ENCODE measurements at places on chromosomes 4 and X.
A peak's percentile ranks its signal among the peaks of the same experiment; 100 is the strongest.

DNA sequence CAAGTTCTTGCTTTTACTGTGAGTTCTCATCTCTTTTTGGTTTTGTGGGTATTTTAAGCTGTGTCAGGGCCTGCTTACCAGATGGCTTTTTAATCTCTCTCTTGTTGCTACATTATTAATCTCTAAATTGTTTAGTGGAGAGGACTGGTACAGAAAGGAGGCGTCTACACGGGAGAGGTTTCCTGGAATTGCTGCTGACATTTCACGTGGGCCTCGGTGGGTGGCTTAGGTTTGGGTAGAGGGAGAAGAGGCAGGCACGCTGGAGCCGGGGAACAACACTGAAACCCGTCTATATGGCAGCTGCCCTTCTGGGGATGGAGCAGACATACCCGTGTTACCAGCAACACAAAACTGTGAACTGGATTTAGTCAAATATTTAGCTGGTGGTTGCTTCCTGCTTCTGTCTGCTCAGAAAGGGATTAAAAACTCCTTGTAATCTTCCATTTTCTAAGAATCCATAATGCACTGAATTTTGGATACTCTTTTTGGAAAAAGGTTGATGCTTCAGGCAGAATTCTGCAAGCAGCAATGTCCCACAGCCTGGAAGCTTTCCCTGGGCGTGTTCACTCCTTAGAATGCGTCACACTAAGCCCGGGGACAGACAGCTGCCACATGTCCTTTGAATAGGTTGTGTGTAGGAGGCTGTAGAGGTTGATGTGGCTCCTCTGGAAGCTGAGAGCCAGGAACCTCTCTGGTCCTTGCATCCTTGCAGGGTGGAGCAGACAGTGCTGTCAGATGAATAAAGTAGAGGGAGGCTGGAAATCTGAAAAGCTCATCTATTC lies 199.8 kb upstream of the GATB start:
- no peak for DNase-seq

DNA sequence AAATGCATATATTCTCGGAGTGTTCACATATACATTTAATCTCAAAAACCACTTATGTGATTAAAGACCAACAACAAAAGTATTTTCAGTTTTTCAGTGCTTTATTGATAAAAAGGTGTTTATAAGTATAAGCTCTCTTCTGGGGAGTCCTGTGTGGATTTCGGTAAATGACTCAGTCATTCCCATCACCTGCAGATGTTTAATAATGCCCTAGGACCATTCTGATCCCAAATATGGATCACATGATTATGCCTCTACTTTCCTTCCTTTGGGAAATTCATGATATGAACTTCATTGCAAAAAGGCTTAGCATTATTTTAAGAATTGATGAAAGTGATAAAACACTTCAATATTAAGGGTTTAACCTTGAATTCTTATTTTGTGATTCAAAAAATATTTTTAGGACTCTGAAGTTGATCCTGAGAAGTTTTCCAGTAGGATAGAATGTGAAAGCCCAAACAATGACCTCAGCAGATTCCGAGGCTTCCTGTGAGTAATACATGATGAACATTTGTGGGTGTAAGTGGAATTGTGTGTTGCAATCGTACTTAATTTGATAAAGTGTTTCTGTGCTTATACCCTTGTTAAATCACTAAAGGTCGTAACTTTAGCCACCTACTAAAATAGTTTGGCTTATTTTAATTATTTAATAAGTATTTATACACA lies 40.2 kb downstream of the ATP10D start:
- DNase-seq: no peak

- no peak for DNase-seq
Measured at GRCh38 chr4:72714482-72715279, 145.7 kb upstream of the ADAMTS3 start.

- DNase-seq: no peak
Measured at GRCh38 chrX:95885074-95885473, 799.6 kb upstream of the DIAPH2 start.

DNA sequence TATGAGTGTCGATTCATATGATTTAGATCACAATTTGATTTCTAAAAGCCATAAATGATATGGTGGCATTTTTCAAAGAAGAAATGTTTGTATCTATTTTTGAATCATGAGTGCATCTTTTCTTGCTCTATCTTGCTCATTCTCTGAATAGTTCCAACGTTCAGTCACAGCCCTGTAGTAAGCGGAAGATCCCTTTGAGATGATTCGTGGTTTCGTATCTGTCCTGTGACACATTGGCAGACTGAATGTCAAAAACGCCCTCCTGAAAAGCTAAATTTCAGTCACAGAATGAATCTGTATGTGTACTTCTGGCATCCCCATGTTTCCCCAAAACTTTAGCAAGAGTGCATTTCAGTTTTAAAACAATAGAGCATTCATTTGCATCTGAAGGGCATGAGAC lies 1066.9 kb upstream of the TENM3 start:
- DNase-seq: no peak

DNA sequence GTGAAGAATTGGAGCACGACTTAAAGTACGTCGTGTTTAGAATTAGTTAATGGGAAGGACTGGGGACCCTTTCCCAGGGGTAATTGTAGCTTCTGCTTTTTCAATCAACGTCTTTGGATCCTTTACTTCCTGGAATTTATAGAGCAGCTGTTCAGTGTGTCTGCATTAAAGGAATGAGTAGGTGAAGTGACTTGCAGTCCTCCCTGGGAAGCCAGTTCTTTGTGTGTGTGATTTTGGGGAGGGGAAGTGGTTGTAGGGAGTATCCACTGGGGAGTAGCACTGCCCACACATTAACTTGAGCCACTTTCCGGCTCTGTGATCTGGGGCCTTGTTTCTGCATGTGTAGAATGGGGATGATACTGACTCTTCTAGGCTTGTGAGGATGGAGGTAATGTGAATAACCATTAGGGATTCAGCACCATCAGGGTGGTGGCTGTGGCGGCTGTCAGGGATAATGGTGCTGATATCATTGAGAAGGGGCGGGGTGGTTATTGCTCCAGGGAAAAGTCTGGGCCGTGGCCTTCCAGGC lies 54.7 kb downstream of the TMEM131L start:
- peak; percentile 92 for DNase-seq

DNA sequence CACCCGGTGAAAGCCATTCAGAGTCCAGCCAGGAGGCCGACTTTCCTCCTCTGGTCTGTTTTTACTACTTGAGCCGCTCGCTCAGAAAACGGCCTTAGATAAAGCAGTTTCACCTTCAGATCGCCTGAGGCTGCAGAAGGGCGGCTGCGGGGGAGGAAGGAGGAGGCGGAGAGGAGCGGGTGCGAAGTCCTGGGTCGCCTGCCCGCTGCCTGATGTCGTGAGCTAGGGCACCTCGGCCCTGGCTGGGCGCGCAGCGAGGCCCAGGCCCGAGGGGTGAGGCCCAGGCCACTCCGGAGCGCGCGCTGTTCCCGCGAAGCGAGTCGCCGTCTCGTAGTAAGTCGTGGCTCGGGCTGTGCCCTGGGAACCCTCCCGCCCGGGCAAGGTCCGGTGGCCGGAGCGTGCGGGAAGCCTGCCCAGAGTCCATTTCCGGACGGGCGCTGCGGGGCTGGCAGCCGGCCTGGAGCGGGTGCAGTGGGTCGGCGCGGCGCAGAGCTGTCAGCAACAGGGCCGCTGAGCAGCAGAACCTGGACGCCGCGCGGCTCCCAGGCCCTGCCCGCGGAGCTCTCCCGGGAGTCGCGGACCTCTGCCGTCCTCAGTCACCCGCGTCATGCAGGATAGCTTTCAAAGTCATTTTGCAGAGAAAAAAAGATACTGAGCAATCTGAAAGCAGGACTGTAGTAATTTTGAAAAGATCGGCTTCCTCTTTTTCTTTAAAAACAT lies 18.6 kb downstream of the TRIM2 start:
- DNase-seq: no peak

DNA sequence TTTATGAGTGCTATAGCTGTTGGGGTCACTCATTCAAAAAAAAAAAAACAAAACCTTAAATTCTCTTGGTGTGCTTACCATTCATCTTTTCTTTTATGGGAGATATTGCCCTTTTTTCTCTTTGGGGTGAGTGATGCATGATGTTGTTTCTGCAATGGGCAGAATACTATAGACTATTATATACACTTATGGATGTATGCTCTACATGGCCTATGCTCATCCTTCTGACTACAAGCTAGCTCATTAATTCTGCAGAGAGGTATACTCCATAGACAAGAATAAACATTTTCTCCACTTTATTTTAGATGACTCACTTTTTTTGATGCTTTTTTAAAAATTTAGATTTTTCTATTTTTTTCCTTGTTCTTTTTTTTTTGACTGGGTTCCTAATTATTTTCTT lies 160.3 kb upstream of the ANK2 start:
- DNase-seq: no peak

DNA sequence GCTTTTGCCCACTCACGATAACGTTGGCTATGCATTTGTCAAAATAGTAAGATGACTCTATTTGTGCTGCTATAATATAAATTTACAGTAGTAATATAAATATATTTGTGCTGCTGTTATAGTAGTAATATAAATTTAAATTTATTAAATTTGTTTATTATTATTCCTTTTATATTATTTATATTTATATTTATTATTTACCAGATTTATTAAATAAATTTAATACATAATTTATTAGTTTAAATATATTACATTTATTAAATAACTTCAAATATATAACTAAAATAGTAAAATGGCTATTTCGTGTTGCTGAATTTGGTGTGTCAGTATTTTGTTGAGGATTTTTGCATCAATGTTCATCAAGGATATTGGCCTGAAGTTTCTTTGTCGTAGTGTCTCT lies 246.5 kb upstream of the FGF16 start:
- DNase-seq: no peak

- no peak for DNase-seq
Measured at GRCh38 chr4:25370242-25370641, 6.8 kb upstream of the ANAPC4 start.

- DNase-seq: no peak
Measured at GRCh38 chrX:10206317-10206716, 49.5 kb downstream of the CLCN4 start.

- peak; percentile 53 for DNase-seq
Measured at GRCh38 chrX:119516157-119516702, 48.0 kb downstream of the SLC25A5 start.

- DNase-seq: no peak
Measured at GRCh38 chr4:81062001-81062400, 31.5 kb downstream of the BMP3 start.

GRCh38 chrX:23737413-23737812 lies 5.7 kb downstream of the ACOT9 start:
- DNase-seq: no peak

DNA sequence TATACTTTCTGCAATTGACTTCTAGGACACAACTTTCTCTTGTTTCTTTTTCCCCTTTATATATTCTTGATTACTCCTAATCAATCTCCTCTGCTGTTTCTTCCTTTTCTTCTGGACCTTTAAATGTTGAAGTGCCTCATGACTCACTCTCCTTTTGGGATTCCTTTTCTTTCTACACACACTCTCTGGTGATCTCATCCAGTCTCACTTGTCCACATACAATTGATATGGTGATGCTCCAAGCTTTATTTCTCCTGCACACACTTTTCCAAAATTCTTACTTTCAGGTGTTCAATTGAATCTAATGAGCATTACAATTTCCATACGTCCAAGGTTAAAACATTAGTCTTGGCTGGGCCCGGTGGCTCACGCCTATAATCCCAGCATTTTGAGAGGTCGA lies 794.8 kb upstream of the EPHA5 start:
- DNase-seq: no peak

GRCh38 chrX:132271311-132271778 lies 52.1 kb upstream of the RAP2C start:
- DNase-seq: no peak

- DNase-seq: no peak
Measured at GRCh38 chr4:154471526-154472331, 19.9 kb downstream of the DCHS2 start.

DNA sequence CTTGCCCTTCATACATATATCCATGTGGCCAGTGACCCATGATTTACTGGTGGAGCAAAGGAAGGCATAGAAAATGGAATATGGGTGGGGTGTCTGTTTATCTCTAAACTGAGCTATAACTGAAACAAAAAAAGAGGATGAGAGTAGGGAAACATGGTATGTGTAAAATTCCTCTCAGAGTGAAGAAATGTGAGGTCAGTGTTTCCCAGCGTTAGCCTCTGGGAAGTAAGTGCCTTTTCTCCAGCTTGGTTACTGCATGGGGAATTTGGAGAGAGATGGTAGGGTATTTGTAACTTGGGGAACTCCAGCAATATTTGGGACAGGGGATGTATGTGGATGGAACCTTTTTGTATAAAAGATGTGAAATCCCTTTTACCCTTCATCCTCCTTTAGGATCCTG lies 89.4 kb downstream of the AFF1 start:
- DNase-seq: no peak

DNA sequence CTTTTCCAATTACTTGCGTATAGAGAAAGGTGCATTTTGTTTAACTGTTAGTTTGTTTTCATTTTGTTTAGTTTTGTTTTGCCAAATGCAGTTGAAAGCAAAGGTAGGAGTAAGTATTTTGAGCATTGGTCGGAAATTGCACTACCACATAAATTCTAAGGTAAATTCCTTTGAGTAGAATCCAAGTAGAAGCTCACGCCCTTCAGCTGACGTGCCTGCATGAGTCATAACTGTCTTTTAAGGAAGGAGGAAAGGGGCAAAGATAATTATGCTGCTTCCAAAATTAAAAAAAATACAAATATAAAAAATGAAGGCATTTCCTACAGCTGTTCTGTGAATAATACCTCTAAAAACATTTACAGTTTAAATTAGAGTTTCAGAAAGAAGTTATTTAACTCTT lies 110.2 kb upstream of the MYOZ2 start:
- no peak for DNase-seq

DNA sequence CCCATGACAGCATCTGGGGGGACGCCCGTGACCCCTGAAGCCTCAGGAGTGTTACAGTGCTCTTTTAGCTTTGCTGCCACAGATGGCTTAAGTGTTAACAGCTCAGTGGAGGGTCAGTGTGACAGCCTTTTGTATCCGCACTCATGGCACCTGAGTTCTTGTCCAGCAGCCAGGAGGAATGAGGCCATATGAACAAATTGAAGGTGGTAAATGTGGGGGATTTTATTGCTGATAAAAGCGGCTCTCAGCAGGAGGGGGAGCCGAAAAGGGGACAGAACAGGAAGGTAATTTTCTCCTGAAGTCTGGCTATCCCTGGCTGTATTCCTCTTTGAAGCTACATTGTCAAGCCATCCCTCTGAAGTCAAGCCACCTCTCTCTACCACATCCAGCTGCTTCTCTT lies 441.0 kb downstream of the RAPGEF2 start:
- no peak for DNase-seq

DNA sequence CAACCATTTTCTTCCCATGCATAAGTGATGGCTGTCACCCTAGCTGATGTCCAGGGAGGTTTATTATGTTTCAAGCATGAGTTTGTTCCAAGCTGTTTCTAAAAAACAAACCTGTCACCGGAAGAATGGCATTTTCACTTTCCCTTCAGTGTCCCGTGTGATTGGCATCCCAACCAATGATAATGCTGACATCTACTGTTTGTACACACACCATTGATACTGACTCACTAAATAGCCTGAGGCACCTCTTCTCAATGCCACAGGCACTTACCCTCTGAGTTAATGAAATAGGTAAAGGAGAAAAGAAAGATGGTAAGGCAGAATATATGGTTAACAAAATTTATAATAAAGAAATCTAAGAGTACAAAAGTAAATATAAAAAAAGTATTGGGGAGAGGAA lies 23.1 kb upstream of the VCX2 start:
- no peak for DNase-seq

- no peak for DNase-seq
Measured at GRCh38 chrX:79708581-79708980, 306.0 kb upstream of the TBX22 start.

All from GF-D8 (cell line).